ENCODE measurements at places on chromosomes 2 and 18.

GRCh38 chr2:133413863-133414262 is 154.4 kb downstream of the NCKAP5 start:
- no peak for DNase-seq

GRCh38 chr2:229401171-229401865 is 130.2 kb upstream of the PID1 start:
- DNase-seq: no peak

- no peak for DNase-seq
Observed at GRCh38 chr2:72696559-72696958, 129.3 kb downstream of the EXOC6B start.

DNA sequence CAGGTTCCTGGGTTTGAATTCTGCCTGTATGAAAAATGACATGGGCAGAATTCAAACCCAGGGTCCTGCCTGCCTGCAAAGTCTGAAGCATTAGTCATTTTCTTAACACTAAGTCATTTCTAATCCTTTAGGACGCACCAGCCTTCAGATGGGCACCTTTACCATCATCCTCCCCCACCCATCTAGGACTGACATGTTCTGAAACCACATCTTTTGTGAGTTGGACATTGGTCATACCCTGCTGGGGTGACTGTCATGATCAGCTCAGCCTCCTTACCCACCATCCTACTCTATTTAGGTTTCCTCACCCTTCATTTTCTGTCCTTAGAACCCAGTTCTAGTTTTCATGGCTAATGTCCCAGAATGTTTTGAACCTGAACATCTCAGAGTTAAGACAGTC is 104.9 kb downstream of the TRIB2 start:
- no peak for DNase-seq
